ENCODE measurements at places on chromosomes 5 and 9. TPM values are rescaled to one million over a fixed set of nuclear protein-coding genes. Genes with fewer than 3 reads are reported as not detected.

DNA sequence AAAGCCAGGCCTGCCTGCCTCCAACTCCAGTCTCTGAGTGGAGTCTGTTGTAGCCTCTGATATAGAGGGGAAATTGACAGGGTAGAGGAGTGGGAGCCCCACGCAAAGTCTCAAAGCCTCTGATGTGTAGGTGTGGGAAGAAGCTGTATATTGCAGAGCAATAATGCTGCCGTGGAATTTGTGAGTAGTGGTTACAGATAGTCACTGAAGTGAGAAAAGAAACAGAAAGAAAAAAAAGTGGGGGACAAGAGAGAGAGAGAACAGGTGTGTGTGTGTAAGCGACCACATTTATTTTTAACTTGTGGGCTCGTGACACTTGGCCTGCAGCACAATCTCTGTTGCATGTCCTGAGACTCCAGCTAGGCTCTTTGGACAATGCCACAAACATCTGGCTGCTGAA lies 227.8 kb downstream of the NSG2 start:
- peaks cover 61% of the 10 kb centered on the region for H3K27me3 ChIP-seq
- H3K4me1 ChIP-seq = no peaks in the 10 kb centered on the region
- no peak overlapping the region for H3K27ac ChIP-seq
- H3K4me3 ChIP-seq = no peak overlapping the region
- no peaks in the 10 kb centered on the region for H3K36me3 ChIP-seq
- DNase-seq = no peak

AK6 gene
- 28.0 TPM for total RNA-seq

SVEP1 gene
- total RNA-seq = 45.2 TPM

DNA sequence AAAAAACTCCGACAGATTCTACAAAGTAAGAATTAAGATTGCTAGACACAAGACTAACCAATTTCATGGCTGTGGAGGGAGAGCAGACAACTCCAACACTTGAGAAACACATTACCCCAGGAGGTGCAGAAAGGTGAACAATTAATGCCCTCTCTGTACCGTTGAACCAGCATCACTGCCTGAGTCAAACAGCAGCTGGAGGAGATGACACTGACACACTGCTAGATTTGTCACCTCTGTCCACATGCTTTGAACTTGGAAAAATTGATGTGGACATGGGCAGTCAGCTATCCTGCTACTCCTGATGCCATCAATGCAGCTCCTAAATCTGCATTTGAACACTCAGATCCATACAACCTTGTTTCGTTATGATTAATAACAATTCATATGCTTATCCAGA lies 51.7 kb downstream of the GPBP1 start:
- peaks cover 5% of the 10 kb centered on the region for H3K4me1 ChIP-seq
- H3K27ac ChIP-seq = peak overlapping the region; percentile 47
- peaks cover 23% of the 10 kb centered on the region for H3K36me3 ChIP-seq
- no peak overlapping the region for H3K4me3 ChIP-seq
- H3K27me3 ChIP-seq = no peaks in the 10 kb centered on the region
- DNase-seq = no peak

DNA sequence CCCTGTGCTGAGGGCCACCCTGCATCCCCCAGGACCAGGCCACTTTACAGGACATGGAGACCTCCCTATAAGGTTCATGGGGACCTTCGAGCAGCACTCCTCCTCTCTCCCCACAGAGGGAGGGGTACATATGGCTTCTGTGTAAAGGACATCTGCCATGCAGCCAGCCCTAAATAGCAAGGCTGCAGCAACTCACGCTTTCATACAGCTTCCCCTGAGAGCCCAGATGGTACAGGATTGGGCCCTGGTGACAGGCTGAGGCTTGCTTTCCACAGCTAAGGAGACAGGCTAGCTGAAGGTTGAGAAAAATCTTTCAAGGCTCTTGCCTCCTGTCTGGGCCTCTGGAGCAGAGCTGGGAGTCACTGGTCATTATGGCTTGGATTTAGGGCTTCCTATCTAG lies 147.0 kb upstream of the ZNF366 start:
- H3K4me1 ChIP-seq = peaks cover 16% of the 10 kb centered on the region
- no peaks in the 10 kb centered on the region for H3K36me3 ChIP-seq

GRCh38 chr5:35198686-35199085 lies 31.6 kb downstream of the PRLR start:
- no peaks in the 10 kb centered on the region for H3K36me3 ChIP-seq
- H3K27me3 ChIP-seq = no peaks in the 10 kb centered on the region
- H3K4me3 ChIP-seq = no peak overlapping the region
- H3K27ac ChIP-seq = peak overlapping the region; percentile 68
- H3K4me1 ChIP-seq = peaks cover 49% of the 10 kb centered on the region

ANP32B gene
- 143 TPM for total RNA-seq

GZMA gene
- not detected for total RNA-seq

PSD2 gene
- total RNA-seq = 0.86 TPM

MYOT gene
- total RNA-seq = not detected

DNA sequence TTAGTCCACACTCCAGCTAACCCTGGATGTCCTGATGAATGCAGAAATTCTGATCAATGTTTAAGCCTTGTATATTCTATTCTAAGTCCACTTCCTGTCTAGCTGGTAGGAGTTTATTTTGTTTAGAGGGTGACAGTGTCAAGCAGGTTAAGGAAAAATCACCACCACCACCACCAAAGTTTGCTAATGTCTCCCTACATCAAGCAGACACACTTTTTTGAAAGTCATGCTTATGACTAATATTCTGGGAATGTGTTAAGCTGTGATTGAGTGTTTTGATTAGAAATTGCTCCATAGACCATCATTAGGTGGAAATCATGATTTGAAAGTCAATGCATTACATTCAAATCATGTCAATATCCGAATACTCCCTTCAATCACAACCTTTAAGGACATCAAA lies 1530.1 kb downstream of the MAT2B start:
- H3K27ac ChIP-seq = no peak overlapping the region
- no peaks in the 10 kb centered on the region for H3K36me3 ChIP-seq
- no peak for DNase-seq
- H3K4me3 ChIP-seq = no peak overlapping the region
- no peaks in the 10 kb centered on the region for H3K27me3 ChIP-seq

MELK gene
- total RNA-seq = 14.8 TPM

DNA sequence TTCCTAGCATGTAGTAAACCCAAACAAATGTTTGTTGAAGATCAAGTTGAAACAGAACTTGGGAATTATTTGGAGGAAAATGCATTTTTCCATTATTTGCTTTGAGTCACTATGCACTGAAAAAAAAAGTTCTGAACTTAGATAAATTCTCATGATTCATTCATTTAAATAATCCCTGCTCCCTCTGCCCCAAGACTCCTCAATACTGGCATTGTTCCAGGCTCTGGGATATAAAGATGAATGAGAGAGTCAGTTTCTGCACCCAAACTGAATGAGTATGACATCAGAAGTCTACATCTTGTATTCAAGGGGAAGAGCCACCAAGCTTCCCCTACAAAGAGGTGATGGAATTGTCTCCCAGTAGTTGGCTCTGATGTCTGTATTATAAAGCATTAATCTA lies 123.9 kb downstream of the SEC61B start:
- H3K4me3 ChIP-seq = no peak overlapping the region
- no peaks in the 10 kb centered on the region for H3K36me3 ChIP-seq
- H3K27ac ChIP-seq = no peak overlapping the region
- H3K4me1 ChIP-seq = no peaks in the 10 kb centered on the region
- DNase-seq = no peak
- H3K27me3 ChIP-seq = peaks cover 2% of the 10 kb centered on the region

GRCh38 chr5:124920909-124921666 lies 174.6 kb upstream of the ZNF608 start:
- no peak overlapping the region for H3K4me3 ChIP-seq
- H3K4me1 ChIP-seq = no peaks in the 10 kb centered on the region
- no peak overlapping the region for H3K27ac ChIP-seq
- DNase-seq = no peak
- H3K36me3 ChIP-seq = no peaks in the 10 kb centered on the region

DNA sequence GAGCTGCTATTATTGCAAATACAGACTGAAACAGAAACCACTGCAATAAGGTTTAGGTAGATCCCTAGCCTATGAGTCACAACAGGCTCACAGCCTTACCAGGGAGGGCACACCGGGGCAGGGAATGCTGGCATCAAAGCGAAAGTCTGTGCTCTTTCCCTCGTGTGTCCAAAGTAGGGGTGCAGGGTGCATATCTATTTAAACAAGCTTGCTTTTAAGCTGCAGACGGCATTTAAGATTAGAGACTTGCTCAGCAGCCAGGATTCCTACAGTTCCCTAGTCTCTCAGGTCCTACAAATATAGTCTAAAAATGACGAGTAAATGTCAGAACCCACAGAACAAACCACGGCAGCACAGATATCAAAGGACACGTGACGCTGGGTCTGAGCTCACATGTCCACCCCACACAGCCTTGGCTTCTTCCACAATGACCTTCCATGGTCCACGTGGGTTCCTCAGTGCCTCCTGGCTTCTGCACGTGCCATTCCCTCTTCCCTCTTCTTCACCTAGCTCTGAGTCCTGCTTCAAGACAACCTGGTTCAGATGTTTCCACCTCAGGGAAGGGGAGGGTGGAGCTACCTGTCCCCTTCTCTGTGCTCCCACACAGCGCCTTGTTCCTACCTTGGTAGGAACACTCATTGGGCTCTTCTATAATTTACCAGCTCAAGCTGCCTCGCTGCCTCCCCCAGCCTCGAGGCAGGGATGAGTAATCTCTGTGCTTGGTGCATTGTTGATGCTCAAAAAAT lies 193.2 kb downstream of the MAPKAP1 start:
- no peaks in the 10 kb centered on the region for H3K36me3 ChIP-seq
- H3K27ac ChIP-seq = peak overlapping the region; percentile 39
- DNase-seq = no peak
- peaks cover 78% of the 10 kb centered on the region for H3K4me1 ChIP-seq
- no peaks in the 10 kb centered on the region for H3K27me3 ChIP-seq

- H3K36me3 ChIP-seq = peaks cover 9% of the 10 kb centered on the region
- H3K27ac ChIP-seq = no peak overlapping the region
- no peak overlapping the region for H3K4me3 ChIP-seq
- H3K27me3 ChIP-seq = no peaks in the 10 kb centered on the region
Measured at GRCh38 chr5:98825582-98826375, 52.3 kb downstream of the RGMB start.

LRRC19 gene
- total RNA-seq = not detected

FLT4 gene
- 1.8 TPM for total RNA-seq

DNA sequence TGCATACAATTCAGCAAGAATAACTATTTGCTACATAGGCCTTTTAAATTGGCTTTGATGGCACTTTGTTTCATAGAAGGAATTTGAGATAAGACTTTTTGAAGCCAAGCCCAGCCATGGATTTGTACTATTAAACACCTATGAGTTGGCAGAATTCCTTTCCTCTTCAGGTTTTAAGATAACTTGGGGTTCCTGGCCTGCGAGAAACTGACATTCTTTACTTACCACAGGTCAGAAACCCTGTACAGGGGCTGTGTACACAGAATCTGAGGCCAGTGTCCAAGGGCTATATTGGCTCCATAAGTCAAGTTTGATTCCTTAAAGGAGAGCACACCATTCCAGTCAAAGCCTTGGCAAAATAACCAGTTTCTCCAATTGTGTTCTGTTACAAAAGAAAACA lies 10.8 kb upstream of the BTNL3 start:
- no peak overlapping the region for H3K27ac ChIP-seq
- no peaks in the 10 kb centered on the region for H3K4me1 ChIP-seq
- no peaks in the 10 kb centered on the region for H3K36me3 ChIP-seq
- no peak for DNase-seq

PCDHGB2 gene
- total RNA-seq = 0.86 TPM

DNA sequence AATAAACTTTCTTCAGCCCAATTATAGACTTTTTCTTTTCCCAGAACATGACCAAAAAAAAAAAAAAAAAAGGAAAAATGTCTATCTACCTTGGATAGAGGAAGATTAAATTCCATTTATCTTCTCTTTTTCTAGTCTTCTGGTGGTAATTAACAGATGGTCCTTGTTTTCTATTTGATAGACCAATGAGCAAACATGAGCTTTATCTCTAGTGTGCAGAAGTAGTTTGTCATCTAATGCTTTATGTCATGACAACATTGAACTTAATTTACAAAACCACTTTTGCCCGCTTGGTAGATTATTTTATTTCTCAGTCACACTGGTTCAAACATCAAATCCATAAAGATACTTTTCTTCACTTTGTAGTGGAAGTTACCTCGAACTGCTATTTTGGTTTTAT lies 69.5 kb upstream of the ELL2 start:
- peaks cover 2% of the 10 kb centered on the region for H3K36me3 ChIP-seq
- DNase-seq = no peak
- peaks cover 2% of the 10 kb centered on the region for H3K4me1 ChIP-seq
- H3K27me3 ChIP-seq = no peaks in the 10 kb centered on the region
- H3K4me3 ChIP-seq = no peak overlapping the region

- DNase-seq = no peak
- H3K36me3 ChIP-seq = no peaks in the 10 kb centered on the region
- peaks cover 12% of the 10 kb centered on the region for H3K27me3 ChIP-seq
- no peak overlapping the region for H3K4me3 ChIP-seq
- no peak overlapping the region for H3K27ac ChIP-seq
Measured at GRCh38 chr5:137070521-137070920, 428.6 kb downstream of the SPOCK1 start.

- H3K36me3 ChIP-seq = no peaks in the 10 kb centered on the region
- no peak overlapping the region for H3K27ac ChIP-seq
- H3K4me3 ChIP-seq = no peak overlapping the region
- H3K4me1 ChIP-seq = peaks cover 16% of the 10 kb centered on the region
- no peak for DNase-seq
Measured at GRCh38 chr9:16329671-16330113, 540.8 kb downstream of the BNC2 start.

DNA sequence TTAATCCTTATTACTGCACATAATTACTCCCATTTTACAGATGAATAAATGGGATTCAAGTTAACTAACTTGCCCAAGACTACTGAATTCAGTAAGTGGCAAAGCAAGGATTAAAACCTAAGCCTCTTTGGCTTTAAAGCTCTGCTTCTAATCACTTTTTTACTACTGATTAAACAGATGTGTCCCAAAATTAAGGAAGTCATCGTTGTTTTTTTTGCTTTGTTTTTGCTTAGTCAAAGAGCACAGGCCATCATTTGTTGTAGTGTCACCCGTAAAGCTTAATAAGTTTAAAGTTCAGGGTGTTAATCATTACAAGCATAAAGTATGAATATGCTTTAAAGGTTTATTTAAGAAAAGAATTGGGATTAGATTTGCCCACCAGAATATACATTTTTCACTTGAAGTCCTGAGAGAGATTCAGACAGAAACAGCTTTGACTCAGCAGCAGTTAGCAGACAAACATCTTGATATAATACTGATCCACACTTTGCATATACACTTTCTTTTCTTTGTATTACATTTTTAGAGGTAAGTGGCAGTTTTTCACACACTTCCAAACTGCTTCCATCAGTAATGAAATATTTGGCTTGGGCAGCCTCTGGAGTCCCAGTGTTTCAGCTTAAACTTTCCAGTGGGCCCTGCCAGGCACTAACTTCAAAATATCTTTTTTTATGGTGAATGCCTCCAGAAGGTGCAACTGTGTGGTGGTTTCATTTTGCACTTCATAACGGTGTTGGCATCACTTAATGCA lies 52.7 kb downstream of the PIK3R1 start:
- no peaks in the 10 kb centered on the region for H3K27me3 ChIP-seq
- H3K4me1 ChIP-seq = peaks cover 58% of the 10 kb centered on the region
- peaks cover 12% of the 10 kb centered on the region for H3K36me3 ChIP-seq
- H3K27ac ChIP-seq = no peak overlapping the region
- DNase-seq = no peak

Data from mesothelial cell of epicardium (in vitro differentiated cells).